ENCODE measurements at places on chromosomes 1 and 21. TPM values are rescaled to one million over a fixed set of nuclear protein-coding genes. Genes with fewer than 3 reads are reported as not detected.

Gene IGSF21
- 1.1 TPM for total RNA-seq

Gene APP
- 210 TPM for total RNA-seq

DNA sequence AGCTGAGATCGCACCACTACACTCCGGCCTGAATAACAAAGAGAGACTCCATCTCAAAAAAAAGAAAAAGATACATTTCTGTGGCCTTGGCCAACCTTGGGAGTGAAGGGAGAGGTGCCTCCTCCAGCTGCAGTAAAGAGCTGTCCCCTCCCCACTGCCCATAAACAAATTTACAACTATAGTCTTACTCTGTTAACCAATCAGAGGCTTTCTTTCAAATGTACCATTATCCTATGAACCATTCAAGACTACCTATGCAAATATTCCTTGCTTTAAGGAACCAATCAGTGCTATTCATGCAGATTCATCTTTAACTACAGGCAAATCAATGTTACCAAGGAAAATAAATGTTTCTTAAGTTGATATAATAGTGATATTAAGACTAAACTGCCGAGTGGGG, 1.0 kb downstream of the CELA2B start:
- no peaks in the 10 kb centered on the region for H3K27me3 ChIP-seq
- H3K27ac ChIP-seq, result no peak overlapping the region
- no peaks in the 10 kb centered on the region for H3K4me1 ChIP-seq

DNA sequence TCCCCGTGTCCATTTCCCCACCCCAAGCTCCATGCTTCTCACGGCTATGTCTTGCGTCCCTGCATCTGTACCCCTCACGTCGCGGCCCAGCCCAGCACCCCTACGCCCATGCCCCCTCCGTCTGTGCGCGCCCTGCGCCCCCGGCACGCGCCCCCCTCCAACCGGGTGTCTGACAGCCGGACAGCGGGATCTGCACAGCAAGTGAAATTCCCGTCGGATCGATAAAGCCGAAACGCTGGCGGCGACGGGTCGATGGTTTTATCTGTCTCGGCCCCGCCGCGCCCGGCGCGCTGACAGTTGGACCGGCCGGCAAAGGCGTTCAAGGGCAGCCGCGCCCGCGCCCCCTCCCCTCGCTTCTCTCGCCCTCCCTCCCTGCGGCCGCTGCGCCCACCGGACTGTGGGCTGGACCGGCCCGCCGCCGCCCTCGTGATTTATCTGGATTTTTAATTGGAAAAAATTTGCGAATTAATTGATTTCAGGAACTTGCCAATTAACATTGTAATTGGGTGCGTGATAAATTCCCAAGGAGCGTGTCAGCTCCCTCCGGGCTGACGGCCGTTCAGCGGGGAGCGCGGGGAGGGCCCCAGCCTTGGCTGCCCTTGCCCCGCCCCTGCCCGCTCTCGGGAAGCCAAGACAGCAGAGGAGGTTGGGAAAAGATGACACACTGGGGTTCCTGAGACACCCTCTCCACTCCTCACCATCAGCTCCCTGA, 57.1 kb downstream of the TMEM53 start:
- H3K36me3 ChIP-seq, result no peaks in the 10 kb centered on the region
- no peak overlapping the region for H3K27ac ChIP-seq
- peak overlapping the region; percentile 31 for H3K4me3 ChIP-seq
- peaks cover 7% of the 10 kb centered on the region for H3K4me1 ChIP-seq
- peaks cover 18% of the 10 kb centered on the region for H3K27me3 ChIP-seq

DNA sequence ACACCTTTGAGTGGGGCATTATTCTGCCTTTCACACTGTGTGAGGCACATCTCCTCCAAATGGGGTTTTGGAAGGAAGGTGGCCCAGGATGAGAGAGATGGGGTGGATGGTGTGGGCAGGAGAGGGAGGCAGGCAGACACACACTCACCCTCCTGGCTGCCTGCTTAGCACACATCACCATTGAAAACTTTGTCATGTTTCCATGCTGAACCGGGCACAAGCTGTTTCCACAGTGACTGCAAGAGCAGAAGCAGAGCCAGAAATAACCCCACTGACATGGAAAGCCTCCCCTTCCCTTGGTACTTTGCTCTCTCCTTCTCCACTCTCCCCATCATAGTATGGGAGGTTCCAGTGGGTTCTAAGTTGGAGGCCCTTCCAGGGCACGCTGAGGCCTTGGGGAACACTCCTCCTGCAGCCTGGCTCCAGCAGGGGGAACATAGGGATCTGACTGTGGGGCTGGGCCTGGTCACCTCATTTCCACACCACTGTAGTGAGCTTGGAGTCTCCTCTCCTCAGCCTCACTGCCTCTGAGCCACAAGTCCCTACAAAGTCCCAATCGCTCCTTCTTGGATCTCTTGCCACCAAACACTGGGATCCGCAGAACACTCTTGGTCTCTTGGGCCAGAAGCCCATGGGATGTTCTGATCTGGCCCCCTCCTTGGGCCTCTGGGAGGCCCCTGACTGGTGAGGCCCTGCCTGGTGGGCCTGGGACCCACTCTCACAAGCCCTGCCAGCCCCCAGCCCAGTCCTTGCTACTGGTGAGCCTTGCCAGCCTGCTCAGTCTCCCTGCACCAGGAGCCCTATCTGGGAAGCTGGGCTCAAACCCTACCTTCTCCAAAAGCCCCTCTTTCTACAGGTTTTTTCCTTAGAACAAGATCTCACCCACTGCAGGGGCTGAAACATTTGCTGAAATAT, 163.0 kb upstream of the EDN2 start:
- no peaks in the 10 kb centered on the region for H3K27me3 ChIP-seq
- no peak overlapping the region for H3K4me3 ChIP-seq
- no peaks in the 10 kb centered on the region for H3K36me3 ChIP-seq
- no peak for DNase-seq

DNA sequence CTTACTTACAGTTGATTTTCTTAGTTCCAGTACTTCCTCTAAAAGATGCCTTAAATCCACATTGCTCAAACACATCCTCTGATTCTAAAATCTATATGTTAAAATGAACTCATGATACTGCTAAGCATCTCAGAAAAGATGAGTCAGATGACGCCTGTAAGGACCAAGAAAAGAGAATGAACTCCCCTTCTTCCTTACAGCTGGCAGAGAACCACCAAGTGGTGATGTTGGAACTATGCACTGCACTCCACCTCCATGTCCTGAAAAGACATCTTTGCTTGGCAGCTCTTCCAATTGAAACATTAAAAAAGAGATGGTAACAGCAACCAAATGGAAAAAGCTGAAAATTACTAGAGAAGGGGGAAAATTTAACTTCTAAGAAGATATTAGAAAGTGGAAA, 648.8 kb downstream of the PTPRC start:
- no peaks in the 10 kb centered on the region for H3K27me3 ChIP-seq
- H3K27ac ChIP-seq, result no peak overlapping the region
- no peaks in the 10 kb centered on the region for H3K4me1 ChIP-seq
- H3K36me3 ChIP-seq, result no peaks in the 10 kb centered on the region

Gene ARHGEF10L
- total RNA-seq, result 24.2 TPM

Gene MPZL1
- 115 TPM for total RNA-seq

- H3K27ac ChIP-seq, result no peak overlapping the region
- no peaks in the 10 kb centered on the region for H3K4me1 ChIP-seq
- no peak overlapping the region for H3K4me3 ChIP-seq
Observed at GRCh38 chr1:30305061-30305460, 418.3 kb downstream of the MATN1 start.

Gene CYB561D1
- 1.8 TPM for total RNA-seq

DNA sequence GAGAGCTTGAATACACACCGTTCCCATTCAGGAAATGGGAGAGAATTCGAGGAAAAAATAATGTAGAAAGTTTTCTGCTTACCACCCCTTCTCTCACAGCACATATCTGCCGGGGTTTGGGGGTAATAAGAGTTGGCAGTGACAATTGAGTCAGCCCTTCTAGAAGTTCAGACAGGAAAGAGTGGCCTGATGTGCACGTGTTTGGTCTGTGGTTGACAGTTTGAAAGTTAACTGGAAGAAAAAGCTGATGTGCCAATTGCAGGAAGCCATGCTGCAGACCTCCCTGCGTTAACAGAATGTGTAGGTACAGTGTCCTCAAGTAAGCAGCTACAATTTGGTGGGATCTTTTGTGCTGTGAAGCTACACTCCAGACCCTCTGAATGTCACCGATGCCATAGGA, 50.9 kb downstream of the DHX9 start:
- peaks cover 41% of the 10 kb centered on the region for H3K36me3 ChIP-seq
- H3K4me1 ChIP-seq, result peaks cover 14% of the 10 kb centered on the region
- H3K27me3 ChIP-seq, result no peaks in the 10 kb centered on the region
- no peak for DNase-seq
- no peak overlapping the region for H3K4me3 ChIP-seq

DNA sequence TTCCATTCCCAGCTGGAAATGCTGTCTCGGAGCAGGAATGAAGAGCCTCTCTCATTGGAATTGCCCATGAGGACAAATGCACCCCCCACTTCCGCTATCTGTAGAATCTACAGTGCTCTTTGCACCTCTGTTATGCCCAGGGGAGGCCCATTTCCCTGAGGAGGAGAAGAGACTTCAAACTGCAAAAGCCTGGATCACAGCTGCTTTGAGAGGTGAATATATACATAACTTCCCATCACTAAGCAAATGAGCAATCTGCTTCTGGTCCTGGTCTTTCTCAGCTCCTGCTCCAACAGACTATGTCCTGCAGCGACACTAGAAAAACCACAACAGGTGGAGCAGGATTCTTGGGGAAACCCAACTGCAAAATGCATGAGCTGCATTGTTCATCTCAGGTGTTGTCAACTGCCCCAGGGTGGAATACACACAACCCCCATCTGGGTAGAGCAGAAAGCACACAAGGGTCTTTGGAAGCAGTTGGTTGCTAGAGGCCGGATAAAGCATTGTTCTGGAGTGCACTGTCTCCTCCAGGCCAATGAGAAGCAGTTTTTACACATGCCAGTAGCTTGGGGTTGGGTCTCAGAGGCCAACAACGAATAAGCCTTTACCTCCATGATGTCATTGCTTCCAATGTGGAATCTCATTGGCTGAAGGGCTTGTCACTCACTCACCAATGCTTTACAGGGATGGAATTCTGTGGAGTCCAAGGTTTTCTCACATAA, 67.7 kb upstream of the RAB4A start:
- peak overlapping the region; percentile 84 for H3K27ac ChIP-seq
- no peaks in the 10 kb centered on the region for H3K27me3 ChIP-seq
- H3K4me3 ChIP-seq, result no peak overlapping the region

DNA sequence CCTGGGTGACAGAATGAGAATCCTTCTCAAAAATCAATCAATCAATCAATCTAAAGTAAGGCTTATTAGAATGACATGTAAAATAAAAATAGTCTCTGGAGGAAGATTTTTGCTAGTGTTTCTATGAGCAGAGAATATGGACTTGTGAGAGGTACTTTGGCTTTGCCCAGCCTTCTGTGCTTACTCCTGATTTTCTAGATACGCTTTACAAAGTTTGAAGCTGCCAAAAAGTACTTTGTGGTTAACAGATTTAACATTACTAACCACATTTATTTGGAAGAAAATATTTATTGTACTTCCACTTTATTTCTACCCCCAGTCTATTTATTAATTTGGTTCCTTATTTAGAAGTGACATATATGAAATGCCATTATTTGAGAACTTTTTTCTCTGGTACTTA, 41.0 kb downstream of the CEP350 start:
- no peaks in the 10 kb centered on the region for H3K4me1 ChIP-seq
- no peaks in the 10 kb centered on the region for H3K27me3 ChIP-seq
- H3K4me3 ChIP-seq, result no peak overlapping the region

GRCh38 chr1:154342836-154343472, 17.6 kb downstream of the ATP8B2 start:
- H3K4me1 ChIP-seq, result no peaks in the 10 kb centered on the region
- peak overlapping the region; percentile 50 for H3K27ac ChIP-seq
- peaks cover 97% of the 10 kb centered on the region for H3K36me3 ChIP-seq
- peak; percentile 48 for DNase-seq

- peaks cover 70% of the 10 kb centered on the region for H3K36me3 ChIP-seq
- H3K4me1 ChIP-seq, result peaks cover 51% of the 10 kb centered on the region
- peak overlapping the region; percentile 96 for H3K27ac ChIP-seq
- no peak overlapping the region for H3K4me3 ChIP-seq
- DNase-seq, result peak; percentile 65
Observed at GRCh38 chr1:21894034-21894881, 42.9 kb downstream of the HSPG2 start.

GRCh38 chr1:40310983-40311642, 6.0 kb downstream of the COL9A2 start:
- H3K4me3 ChIP-seq, result no peak overlapping the region
- no peaks in the 10 kb centered on the region for H3K36me3 ChIP-seq
- no peak overlapping the region for H3K27ac ChIP-seq
- DNase-seq, result no peak
- no peaks in the 10 kb centered on the region for H3K27me3 ChIP-seq
- peaks cover 13% of the 10 kb centered on the region for H3K4me1 ChIP-seq

Gene CRTC2
- 8.0 TPM for total RNA-seq

DNA sequence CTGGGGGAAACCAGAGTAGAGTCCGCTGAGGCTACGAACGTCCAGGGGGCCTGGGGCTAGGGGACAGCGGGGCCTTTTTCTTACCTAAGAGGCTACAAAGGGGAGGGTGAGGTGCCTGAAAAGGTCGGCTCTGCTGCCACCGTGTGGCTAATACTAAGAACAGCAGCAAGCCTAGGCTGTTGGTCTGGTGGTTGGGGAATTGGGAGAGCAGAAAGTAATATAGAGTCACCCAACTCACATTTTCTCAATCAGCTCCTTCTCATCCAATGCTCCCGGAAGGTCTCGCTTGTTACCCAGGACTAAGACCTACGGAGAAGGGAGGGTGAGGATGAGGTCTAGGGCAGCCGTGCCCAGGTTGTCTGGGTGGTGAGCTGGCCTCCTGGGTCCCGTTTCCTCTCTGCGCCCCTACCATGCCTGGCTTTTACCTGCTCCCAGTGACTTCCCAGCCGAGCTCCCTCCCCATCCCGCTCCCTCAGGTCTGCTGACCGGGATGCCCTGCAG, 9.3 kb downstream of the ARL8A start:
- H3K4me3 ChIP-seq, result no peak overlapping the region
- H3K36me3 ChIP-seq, result peaks cover 64% of the 10 kb centered on the region
- H3K27me3 ChIP-seq, result no peaks in the 10 kb centered on the region

DNA sequence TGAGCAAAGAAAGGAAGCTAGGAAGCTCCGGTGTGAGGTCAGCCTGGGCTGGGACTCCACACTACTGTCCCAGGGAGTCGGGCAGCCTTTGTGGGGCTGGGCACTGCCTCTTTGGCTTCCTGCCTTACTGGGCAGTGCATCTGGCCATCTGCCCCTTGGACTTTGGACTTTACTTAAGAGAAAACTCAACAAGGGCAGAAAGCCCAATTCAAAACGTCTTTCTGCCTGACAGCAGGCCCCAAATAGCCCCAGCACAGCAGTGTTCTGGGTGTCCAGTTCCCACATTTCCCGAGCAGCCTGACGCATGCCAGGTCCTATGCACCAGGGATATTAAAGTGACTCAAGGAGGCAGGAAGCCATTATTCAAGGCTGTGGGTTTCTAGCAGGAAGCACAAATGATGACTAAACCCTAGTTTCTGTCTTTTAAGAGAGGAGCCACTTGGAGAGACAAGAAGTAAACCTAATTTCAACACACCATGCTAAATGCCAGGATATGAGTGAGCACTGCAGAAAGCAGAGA, 37.9 kb upstream of the EDEM3 start:
- peak; percentile 77 for DNase-seq
- H3K36me3 ChIP-seq, result peaks cover 27% of the 10 kb centered on the region
- no peak overlapping the region for H3K4me3 ChIP-seq
- peaks cover 57% of the 10 kb centered on the region for H3K4me1 ChIP-seq

Gene FAM110D
- total RNA-seq, result 1.3 TPM

GRCh38 chr21:23968722-23969647, 1638.3 kb downstream of the MRPL39 start:
- peak; percentile 82 for DNase-seq
- no peak overlapping the region for H3K27ac ChIP-seq
- H3K27me3 ChIP-seq, result no peaks in the 10 kb centered on the region
- H3K4me1 ChIP-seq, result no peaks in the 10 kb centered on the region

Gene TMPRSS15
- total RNA-seq, result not detected

GRCh38 chr1:147723691-147724323, 36.6 kb downstream of the GJA5 start:
- H3K27ac ChIP-seq, result no peak overlapping the region
- no peaks in the 10 kb centered on the region for H3K4me1 ChIP-seq
- H3K27me3 ChIP-seq, result peaks cover 50% of the 10 kb centered on the region
- no peaks in the 10 kb centered on the region for H3K36me3 ChIP-seq

Measured in stomach (tissue), 19 donors.